ENCODE measurements at places on chromosomes 7 and 10. TPM values are rescaled to one million over a fixed set of nuclear protein-coding genes. Genes with fewer than 3 reads are reported as not detected.

SH2D4B gene
- polyA plus RNA-seq, result not detected

SEMA3A gene
- 16.5 TPM for polyA plus RNA-seq

CYCS gene
- 23.8 TPM for polyA plus RNA-seq

TSPAN33 gene
- 7.2 TPM for polyA plus RNA-seq

DNAJB6 gene
- polyA plus RNA-seq, result 176 TPM

NOM1 gene
- 18.1 TPM for polyA plus RNA-seq

ABCB4 gene
- 0.18 TPM for polyA plus RNA-seq

SH2B2 gene
- polyA plus RNA-seq, result 4.7 TPM

SLC12A9 gene
- 29.7 TPM for polyA plus RNA-seq

ZP3 gene
- 4.5 TPM for polyA plus RNA-seq

Measured in SK-N-SH (cell line).